Mammary epithelial cell (primary cell): ENCODE measurements at places on chromosomes 16 and 17.
A peak's percentile ranks its signal among the peaks of the same experiment; 100 is the strongest.

DNA sequence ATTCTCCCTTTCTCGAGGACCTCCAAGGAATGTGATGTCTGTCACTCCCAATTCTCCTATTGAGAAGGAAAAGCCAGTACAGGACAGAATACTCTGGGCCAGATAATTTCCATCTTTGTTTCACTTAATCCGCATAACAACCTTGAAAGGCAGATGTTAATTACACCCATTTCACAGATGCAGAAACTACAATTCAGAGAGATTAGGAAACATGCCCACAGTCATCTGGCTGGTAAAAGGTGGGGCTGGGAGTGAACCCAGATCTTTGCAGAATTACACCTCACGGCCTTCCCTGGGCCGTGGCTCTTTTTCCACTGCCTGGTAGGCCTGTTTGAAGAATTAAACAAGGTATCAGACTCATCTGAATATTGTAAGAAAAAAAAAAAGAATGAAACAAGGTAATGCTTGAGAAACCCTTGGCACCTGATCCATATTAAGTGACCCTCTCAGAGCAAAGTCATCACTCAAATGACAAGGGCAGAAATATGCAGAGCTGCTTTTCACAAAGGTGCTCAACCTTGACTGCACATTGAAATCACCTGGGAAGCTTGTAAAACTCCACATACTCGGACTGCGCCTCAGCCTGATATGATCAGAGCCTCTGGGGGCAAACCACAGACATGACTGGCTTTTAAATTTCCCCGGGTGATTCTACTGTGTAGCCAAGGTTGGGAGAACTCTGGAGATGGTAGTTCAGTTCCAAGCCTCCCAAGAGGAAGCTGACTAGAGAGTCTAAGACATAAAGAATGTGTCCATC, 16.6 kb upstream of the G6PC1 start:
- DNase-seq: peak; percentile 35

DNA sequence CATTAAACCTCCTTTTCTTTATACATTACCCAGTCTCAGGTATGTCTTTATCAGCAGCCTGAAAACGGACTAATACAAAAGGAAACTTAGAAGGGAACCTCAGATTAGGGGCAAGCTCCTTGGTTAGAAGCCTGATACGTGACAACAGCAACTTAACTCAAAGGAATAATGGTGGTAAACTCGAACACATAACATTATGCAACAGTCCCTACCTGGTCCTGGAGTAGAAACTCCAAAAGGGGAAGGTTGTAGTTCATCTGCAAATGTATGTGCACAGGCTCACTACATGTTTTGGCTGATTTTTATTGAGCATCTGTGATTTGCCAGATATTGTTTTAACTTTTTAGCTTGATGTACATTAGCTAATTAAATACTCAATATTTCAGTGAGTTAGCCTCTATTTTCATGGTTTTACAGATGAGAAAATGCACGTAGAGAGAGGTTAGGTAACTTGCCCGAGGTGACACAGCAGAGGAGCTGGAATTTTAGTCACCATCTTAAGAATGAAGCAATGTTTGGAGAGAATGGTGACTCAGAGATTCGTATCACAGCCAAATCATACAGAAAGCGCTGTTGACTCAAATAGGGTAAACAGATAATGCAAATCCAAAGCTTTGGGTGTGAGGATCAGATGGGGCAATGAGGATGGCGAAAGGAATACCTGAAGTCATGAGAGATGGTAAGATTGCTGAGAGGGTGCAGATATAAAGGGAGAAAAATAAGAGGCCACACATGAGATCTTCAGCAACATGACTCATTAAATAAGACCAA, 194.9 kb upstream of the RBFOX1 start:
- DNase-seq: peak; percentile 4

DNA sequence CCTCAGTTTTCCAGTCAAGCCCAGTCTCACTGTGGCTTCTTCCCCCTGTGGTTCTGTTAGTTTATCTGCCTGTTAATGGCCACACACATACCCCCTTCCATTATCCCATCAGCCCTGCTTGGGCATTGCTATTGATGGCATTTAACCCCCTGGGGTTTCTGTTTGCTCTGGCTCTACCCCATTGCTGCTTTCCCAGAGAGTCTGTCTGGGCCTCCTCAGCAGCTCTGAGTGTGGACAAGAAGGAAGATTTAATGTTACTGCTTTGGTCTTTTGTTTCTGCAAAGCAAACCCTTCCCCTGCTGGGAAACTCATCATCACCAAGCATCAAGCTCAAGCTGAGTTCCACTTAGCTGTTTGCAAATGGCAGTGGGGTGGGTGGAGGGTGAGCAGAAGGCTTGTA, 162.7 kb downstream of the CCT6B start:
- no peak for DNase-seq

DNA sequence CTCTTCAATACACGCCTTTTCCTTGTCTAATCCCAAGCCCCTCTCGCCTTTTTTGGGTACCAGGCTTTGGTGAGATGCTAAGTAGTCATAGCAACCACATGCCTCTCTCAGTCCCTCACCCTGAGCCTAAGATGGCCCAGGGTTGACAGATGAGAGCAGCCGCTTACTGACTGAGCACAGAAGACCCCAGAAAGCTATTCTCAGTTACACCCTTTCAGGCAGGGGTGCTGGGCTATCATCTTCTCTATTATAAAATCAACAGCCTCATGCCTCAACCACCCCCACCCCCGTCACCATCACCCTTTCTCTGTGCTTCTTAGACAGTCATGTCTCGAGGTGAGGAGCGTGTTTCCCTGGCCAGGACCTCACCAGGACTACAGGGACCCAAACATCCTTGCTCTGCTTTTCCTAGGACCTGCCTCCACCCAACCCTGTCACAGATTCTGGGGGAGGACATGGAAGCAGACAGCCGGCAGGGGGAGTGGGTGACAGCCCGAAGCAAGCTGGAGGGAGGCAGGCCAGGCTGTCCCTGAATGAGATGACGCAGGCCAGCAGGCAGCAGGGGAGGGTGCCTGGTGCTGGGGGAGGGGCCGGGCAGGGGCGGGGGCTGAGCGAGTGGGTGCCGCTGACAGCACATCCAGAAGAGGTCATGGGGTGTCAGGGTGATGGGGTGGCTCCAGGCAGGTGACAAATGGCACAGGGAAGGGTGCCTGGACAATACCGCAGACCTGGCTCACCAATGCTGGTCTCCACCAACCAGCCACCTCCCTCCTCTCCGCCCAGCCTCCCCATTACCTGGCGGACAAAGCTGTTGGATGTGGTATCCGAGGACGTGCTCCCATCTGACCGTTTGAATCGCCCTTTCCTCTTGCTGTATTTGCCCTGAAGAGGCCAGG, 3.1 kb downstream of the CACNB1 start:
- DNase-seq: no peak

DNA sequence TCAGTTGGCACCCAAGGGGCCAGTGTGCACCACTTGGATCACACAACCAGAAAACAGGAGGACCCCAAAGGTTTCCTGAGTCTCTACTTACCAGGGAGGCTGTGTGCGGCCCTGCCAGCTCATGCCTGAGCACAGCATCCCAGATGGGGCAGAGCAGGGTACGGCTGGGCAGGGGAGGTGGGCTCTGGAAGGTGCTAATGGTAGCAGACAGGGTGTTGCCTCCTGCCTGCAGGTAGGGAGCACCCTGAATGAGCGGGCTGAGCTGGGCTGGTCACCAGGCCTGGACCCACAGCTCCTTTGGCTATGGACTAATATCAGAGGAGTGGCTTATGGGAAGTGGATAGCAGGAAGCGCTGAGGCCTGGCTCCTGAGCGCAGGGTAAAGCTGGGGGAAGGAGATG, 14.6 kb downstream of the RECQL5 start:
- DNase-seq: no peak

- no peak for DNase-seq
These were observed 35.8 kb downstream of the MRTFB start for GRCh38 chr16:14106961-14107360.

GRCh38 chr17:66885417-66885816, 50.5 kb downstream of the CACNG5 start:
- DNase-seq: no peak

GRCh38 chr16:20746461-20746860, 4.8 kb upstream of the THUMPD1 start:
- DNase-seq: no peak

- peak; percentile 62 for DNase-seq
These were observed 143.0 kb downstream of the SNX29 start for GRCh38 chr16:12119562-12119961.

DNA sequence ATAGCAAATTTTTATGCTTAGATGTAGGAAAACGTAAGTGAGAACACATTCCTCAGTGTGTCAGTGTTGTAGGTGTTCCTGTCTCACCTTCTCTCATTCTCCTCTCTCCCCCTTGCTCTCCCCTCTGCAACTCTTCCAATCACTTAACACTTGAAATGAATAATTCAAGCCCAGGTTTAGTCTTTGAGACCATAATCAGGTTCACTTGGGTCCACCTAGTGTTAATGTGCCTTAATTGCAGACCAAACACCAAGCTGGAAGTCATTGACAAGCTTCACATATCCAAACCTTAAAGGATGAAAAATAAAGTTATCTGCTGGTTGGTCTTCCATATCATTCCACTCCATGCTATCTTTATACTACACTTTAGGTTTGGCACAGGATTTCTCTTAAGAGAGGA, 37.0 kb downstream of the STXBP4 start:
- DNase-seq: peak; percentile 15

- DNase-seq: no peak
These were observed 282.3 kb upstream of the CCL2 start for GRCh38 chr17:33972763-33973162.

- DNase-seq: peak; percentile 13
These were observed 825 bp downstream of the HASPIN start for GRCh38 chr17:3724378-3725077.

DNA sequence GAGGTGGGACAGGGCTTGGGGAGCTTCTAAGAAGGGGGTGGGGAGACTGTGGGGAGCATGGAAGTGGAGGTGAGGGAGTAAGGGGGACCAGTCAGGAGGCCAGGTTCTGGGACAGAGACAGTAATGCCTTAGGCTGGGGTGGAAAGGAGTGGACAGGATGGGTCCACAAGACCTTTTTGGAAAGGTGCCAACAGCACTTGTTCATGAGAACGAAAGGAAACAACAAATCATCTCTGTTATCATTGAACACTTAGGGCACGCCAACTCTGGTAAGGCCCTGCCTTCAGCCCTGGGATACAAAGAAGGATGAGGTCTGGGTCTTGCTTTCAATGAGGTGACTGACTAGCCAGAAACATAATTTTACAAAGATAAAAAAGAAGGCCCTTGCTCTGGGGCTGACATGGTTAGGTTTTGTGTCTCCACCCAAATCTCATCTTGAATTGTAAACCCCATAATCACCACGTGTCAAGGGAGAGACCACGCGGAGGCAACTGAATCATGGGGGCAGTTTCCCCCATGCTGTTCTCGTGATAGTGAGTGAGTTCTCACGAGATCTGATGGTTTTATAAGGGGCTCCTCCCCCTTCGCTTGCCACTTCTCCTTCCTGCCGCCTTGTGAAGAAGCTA, 113.8 kb downstream of the SLC39A11 start:
- DNase-seq: no peak

DNA sequence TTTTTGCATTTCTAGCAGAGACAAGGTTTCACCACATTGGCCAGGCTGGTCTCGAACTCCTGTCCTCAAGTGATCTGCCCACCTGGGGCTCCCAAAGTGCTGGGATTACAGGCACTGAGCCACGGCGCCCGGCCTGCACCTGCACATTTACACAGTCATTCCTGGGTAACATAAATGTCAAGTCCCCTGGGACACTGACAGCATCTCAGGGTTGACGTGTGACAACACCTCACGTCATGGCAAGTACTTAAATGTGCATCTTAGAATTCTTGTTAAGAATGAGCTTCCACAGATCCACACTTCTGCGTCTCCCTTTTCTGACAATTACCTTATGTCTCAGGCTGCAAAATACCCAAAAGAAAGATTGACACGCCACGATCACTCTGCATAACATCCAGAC, 80.5 kb downstream of the ABR start:
- DNase-seq: no peak

DNA sequence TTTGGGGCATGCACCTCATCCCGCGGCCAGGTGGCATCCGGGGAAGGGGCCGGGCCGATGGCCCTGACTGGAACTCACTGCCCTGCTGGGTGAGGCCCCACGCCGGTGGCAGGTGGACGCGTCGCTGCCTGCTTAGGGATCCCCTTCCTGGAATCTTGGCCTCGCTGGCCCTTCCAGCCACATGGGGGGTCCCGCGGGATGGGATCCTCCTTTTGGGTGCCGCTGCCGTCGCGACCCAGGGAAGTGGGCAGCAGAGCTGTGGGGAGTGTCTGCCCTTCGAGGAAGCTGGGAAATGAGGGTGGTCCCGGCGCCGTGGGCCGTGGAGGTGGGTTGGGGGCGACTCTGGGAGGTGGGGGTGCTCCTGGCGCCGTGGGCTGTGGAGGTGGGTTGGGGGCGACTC, 12.8 kb downstream of the METRNL start:
- DNase-seq: no peak

DNA sequence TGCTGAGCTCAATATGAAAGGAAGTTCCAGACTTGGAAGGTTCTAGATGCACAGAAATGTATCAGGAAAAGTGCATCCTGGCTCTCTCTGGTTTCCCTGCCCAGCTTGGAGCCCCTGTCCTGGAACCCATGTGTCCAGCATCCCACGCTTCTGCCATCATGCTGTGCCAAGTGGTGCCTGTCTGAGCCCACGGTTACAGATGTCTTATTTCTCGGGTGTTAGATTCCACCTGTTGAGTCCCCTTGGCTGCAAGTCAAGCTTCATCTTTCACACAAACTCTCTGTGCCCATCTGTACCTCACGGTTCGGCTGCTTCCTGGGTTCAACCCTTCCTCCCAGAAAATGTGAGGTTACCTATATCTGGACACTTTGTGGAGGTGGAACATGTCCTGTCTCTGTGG, 22.5 kb downstream of the OR1D5 start:
- no peak for DNase-seq

GRCh38 chr17:3512505-3513171, 36.8 kb downstream of the ASPA start:
- no peak for DNase-seq

DNA sequence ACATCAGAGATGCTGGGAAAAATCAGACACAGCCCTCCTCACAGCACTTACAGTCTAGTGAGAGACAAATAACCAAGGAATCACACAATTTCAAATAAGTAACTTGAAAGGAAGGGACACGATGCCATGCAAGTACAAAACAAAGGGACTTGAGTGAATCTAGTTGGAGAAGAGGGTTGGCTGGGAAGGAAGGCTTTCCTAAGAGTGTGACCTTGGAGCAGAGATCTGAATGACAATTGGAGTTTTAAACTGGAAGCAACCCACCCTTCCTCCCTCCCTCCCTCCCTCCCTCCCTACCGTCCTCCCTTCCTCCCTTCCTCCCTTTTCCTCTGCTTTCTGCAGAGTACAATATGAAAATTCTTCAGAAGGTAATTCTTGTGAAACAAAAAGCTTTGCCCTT, 31.1 kb downstream of the ADAMTS18 start:
- no peak for DNase-seq

GRCh38 chr16:86869288-86870022, 291.1 kb downstream of the FOXL1 start:
- DNase-seq: no peak

GRCh38 chr16:19284207-19284606, 1.3 kb upstream of the CLEC19A start:
- DNase-seq: peak; percentile 88

DNA sequence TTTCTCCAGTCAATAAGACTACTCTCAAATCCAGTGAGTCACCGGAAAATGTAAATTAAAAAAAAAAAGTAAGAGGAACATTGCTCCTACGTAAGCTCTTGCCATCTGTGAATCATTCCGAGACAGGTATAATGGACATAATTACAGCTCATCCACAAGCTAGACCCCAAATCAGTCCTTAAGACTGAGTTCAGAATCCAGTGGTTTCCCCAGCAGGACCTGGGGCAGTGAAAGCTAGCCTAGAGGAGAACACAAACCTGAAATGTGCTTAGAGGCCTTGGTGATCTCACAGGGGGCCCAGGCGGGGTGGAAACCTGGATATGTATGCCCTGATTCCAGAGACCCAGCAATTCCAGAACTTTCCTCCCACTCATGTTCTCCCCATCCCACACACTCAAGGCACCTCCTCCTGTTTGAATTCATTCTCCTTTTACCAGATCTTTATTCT, 132.0 kb downstream of the COPRS start:
- DNase-seq: peak; percentile 59
